ENCODE measurements at places on chromosomes 13 and 19.

GRCh38 chr19:14168259-14168972 is 32.0 kb upstream of the ASF1B start:
- no peak for DNase-seq

- no peak for DNase-seq
Observed at GRCh38 chr19:40053491-40053890, 2.5 kb downstream of the ZNF780B start.

- DNase-seq: no peak
Observed at GRCh38 chr13:94033830-94034642, 445.4 kb downstream of the DCT start.

DNA sequence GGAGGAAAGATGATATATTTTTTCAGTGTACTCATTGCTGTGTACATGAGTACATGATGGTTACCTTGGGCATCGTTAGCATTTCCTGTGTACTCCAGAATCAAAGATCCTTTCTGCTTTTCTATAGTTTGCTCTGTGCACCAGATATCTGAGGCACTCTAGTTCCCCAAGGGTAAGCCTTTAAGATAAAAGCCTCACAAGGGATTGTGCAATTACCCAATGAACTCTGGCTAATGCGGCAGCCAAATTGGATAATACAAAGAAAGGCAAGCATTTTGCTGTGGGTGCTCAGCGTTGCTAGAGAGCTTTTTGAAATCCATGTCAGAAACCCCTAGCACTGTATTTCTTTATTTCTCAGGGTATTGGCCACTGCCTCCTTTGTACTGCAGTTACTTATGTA is 2.9 kb downstream of the CYSLTR2 start:
- no peak for DNase-seq

DNA sequence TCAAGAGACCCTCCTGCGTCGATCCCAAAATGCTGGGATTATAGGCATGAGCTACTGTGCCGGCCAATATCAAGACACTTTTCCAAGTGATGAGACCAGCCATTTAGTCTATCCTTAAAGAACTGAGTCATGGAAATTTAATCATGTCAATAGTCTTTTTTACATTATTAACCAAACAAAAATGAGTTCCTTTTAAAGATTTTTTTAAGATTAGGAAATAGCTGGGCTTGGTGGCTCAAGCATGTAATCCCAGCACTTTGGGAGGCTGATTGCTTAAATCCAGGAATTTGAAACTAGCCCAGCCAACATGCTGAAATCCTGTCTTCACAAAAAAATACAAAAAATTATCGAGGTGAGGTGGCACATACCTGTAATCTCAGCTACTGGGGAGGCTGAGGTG is 16.7 kb upstream of the ZNF564 start:
- DNase-seq: no peak

DNA sequence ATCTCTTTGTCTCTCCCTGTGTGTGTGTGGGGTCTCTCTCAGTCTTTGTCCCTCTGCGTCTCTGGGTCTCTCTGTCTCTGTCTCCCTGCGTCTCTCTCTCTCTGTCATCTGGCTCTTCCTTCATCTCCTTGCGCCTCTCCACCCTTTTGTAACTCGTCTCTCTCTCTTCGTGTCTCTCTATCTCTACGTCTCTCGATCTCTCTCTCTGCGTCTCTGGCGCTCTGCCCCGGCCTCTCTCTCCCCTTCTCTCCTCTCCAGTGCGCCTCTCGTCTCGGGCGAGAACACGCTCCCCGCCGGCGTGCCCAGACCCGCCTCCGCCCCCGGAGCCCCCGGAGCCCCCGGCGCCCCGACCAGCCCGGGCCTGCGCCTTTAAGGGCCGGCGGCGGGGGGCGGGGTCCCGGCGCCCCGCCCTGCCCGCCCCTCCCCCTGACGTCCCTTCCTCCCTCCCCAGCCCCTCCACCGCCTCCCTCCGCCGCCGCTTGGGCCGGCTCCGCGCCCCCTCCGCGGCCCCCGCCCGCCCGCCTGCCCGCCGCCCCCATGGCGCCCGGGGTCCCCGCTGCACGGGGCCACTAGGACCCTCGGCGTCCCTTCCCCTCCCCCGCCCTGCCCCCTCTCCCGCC is at the start of gene MARK4:
TSS of gene MARK4 (plus strand) at position 440 of the 620 bp plus-strand sequence. CDS start 318 bp downstream, outside the sequence.
- peak; percentile 27 for DNase-seq

DNA sequence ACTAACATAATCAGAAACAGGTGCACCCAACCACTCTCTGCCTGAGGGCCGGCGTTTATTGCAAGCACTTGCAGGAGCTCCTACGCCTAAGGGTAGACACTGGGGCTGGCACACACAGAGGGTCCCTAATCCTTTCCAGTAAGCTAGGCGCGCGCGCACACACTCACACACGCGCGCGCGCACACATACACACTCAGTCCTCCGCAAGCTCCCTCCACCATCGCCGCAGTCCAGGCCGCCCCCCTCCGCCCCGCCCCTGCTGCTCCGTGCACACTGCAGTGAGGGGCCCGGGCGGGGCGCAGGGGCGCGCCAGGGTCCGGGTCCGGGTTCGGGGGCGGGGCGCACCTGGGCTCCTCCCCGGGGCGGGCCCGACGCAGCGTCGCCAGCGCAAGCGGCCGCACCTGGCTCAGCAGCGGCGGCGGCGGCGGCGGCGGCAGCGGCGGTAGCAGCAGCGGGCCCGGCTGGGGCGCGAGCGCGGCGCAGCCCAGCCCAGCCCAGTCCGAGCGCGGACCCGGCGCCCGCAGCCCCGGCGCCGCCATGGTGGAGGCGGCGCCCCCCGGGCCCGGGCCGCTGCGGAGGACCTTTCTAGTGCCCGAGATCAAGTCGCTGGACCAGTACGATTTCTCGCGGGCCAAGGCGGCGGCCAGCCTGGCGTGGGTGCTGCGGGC is at the start of gene CAMSAP3:
TSS of gene CAMSAP3 (plus strand) at position 398 of the 668 bp plus-strand sequence. CDS start at position 538, 140 bp downstream.
- no peak for DNase-seq

- no peak for DNase-seq
Observed at GRCh38 chr13:24106429-24106828, 54.1 kb upstream of the SPATA13 start.

- DNase-seq: no peak
Observed at GRCh38 chr13:36850790-36851438, 31.9 kb downstream of the RFXAP start.

DNA sequence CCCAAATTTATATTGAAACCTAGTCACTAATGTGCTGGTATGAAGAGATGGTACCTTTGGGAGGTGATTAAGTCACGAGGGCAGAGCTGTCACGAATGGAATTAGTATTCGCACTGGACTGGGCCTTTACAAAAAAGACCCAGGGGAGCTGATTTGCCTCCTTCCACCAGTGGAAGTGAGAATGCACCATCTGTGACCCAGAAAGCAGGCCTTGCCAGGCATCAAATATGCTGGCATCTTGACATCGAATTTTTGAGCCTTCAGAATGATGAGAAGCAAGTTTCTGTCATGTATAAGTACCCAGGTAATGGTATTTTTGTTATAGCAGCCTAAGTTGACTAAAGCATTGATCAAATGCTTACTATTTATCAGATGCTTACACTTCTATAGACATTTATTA is 373.6 kb downstream of the FGF14 start:
- DNase-seq: no peak

DNA sequence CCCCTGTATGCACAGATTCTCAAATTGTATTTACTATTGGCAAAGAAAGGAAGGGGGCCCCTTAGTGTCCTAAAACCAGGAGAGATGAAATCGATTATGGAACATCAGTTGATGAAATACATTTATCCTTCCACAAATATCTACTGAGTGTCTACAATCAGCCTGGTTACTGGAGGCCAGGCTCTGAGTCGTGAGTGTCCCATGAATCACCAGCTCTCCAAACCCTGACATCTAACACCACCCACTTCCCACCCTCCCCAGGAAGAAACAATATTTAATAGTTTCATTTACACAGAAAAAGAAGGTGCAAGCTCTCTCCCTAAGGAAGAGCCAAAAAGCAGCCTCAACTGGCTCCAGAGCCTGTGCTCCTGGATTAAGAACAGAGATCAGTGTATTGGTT is 25.2 kb downstream of the KCTD15 start:
- DNase-seq: no peak

GRCh38 chr19:39197808-39198207 is 1.0 kb downstream of the NCCRP1 start:
- no peak for DNase-seq

DNA sequence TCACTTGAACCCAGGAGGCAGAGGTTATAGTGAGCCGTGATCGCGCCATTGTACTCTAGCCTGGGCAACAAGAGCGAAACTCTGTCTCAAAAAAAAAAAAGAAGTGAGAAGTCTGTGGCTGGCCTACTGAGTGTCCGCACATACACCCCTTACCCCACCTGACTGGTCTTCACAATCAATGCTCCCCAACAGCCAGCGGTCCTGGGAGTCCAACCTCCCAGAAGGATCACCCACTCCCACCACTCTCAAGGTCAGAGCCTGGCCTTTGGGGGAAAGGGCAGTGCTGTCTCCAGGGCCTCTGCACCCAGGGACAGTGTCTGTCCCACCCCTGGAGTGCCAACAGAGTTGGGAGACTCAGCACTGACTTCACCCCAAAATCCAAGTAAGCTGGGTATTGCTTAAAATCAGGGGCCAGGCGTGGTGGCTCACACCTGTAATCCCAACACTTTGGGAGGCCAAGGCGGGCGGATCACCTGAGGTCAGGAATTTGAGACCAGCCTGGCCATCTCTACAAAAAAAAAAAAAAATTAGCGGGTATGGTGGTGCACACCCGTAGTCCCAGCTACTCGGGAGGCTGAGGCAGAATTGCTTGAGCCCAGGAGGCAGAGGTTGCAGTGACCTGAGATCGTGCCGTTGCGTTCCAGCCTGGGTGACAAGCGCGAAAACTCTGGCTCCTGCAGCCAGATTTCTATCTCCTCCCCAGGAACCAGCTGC is 2.3 kb upstream of the CD320 start:
- no peak for DNase-seq

- no peak for DNase-seq
Observed at GRCh38 chr19:13078897-13079541, 23.6 kb downstream of the LYL1 start.

DNA sequence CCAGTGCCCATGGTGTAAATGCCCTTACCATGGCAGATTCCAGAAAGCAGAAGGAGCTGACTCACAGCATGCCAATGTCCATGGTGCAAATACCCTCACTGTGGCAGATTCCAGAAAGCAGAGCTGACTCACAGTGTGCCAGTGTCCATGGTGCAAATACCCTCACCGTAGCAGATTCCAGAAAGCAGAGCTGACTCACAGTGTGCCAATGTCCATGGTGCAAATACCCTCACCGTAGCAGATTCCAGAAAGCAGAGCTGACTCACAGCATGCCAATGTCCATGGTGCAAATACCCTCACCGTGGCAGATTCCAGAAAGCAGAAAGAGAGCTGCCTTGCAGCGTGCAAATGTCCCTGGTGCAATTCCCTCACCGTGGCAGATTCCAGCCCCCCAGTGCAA is 163.8 kb upstream of the SOX1 start:
- DNase-seq: no peak

DNA sequence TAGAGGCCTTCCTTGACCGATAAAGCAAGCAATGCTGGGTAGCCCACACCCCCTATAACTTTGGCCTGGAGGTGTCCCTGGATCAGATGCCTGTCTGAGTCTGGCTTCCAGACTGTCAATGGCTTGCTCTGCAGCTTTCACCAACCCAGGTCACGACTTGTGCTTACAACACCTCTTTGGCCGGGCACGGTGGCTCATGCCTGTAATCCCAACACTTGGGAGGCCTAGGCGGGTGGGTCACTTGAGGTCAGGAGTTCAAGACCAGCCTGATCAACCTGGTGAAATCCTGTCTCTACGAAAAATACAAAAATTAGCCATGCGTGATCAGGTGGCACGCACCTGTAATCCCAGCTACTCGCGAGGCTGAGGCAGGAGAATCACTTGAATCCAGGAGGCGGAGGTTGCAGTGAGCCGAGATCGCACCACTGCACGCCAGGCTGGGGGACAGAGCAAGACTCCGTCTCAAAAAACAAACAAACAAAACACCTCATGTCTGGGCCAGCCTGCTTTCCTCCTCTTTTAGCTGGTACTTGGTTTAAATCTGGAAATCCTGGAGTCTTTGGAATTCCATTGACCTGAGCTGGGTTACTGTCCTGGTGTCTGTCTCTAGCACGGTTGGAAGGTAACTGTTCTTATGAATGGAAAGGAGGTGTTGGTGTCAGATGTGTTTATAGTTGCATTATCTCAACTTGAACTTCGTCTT is 10.3 kb upstream of the GARRE1 start:
- no peak for DNase-seq

- DNase-seq: no peak
Observed at GRCh38 chr19:5705552-5705951, 14.4 kb downstream of the LONP1 start.

DNA sequence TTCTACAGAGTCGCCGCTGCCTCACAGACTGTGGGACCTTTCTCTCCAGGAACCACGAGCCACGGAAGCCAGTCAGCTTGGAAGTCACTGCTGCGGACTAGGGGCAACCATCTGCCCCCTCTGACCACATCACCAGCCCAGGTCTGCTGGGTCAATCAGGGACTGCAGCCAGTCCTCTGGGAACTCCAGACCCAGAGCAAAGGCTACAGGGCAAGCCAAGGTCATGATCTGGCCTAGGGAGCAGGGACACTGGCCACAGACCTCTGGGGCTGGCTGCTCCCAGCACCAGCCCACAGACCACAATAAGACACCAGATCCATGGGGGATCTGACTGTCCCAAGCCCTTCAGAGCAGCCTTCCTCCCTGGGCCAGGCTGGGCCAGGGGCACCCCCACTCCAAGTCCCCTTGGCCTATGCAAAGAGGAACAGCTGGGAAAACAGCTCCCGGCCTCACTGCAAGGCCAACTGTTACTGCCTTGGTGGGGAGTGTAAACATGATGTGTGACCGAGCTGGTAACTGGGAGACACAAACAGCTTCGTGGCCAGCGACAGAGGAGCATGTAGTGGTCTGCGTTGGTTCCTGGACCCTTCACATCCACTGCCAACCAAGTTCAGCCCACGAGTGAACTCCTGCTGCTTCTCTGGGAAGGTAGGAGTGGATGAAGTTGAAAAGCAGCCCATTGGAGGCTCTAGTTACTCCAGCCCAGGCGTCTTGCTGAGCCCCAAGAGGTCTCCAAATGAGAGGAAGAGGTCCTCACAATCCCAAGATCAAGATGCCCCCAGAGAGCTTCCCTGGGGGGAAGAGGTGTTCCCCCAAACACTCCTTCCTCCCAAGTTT is 1.5 kb downstream of the AKT2 start:
- DNase-seq: no peak

- DNase-seq: no peak
Observed at GRCh38 chr19:18431351-18432197, 6.4 kb downstream of the ISYNA1 start.

DNA sequence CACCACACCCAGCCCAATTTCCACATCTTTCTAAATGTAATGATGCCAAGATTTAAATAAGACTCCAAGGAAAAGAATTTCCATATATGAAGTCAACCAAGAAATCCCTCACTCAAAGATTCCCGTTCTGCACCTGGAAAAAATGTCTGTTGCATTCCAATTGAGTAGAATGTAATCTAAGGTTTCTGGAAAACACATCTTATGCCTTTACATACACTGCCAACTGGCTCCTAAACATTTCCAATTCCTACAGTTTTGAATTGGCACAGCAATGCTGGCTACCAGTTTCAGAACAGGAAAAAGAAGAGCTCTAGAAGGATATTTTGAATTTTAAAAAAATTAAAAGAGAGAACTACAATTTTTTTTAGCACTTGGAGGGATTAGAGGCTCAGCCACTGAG is 43.0 kb downstream of the COL4A2 start:
- no peak for DNase-seq

Measured in NCI-H187 treated with DMSO at 0.1 percent for 48 hours (cell line).